ENCODE measurements at places on chromosomes 11 and 22.

GRCh38 chr22:32119568-32120235 lies 39.4 kb downstream of the C22orf42 start:
- DNase-seq = no peak

DNA sequence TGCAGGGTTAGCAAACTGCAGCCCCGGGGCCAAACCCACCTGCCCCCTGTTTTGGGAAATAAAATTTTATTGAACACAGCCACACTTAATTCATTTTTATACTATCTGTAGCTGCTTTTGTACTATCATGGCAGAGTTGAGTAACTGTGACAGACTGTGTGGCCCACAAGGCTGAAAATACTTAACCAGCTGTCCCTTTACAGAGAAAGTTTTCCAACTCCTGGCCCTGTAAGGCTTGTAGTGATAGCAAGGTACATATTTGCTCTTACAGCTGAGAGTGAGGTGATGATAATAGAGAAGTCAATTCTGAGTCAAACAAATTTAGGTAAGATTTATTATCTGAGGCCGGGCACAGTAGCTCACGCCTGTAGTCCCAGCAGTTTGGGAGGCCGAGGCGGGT lies 87.4 kb upstream of the SLC6A5 start:
- no peak for DNase-seq

GRCh38 chr22:35977136-35977535 lies 51.5 kb downstream of the RBFOX2 start:
- no peak for DNase-seq

GRCh38 chr22:45726081-45726480 lies 54.4 kb downstream of the ATXN10 start:
- DNase-seq = no peak

- DNase-seq = no peak
Measured at GRCh38 chr11:36212564-36213392, 76.4 kb downstream of the COMMD9 start.

GRCh38 chr11:2934611-2935239 lies 5.5 kb upstream of the PHLDA2 start:
- DNase-seq = no peak

All from stimulated activated CD4-positive, alpha-beta T cell treated with anti-CD3 and anti-CD28 coated beads, TNF-alpha, amount 100 ng/mL, for 1 hour (primary cell).